ENCODE measurements at places on chromosomes 11 and 22.

GRCh38 chr11:29119707-29120618 is 896.9 kb downstream of the KCNA4 start:
- DNase-seq = no peak

DNA sequence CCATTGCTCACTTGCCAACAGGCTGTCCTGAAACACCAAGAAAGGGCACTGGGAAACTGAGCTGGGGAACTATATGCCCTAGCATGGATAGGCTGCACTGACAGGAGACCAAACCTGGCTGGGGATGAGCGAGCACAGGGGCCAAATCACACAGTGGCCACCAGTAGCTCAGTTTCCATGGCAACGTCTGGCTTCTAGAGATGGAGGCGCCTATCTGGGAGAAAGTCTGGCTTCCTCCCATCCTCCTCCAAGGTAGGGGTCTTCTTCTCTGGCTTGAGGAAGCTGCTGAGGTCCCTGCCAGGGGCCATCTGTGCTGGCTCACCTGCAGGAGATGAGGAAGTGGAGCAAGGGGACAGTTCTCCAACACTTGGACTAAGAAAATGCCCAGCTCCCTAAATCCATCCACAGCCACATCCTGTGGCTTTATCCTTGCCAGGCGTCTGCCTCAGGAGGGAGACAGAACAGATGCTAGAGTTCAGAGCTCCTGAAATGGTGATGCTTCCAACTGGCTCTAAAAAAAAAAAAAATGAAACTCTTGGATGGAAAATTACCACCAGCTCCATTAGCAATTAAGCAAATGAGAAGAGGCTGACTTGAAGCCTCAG is 48.3 kb downstream of the SYT13 start:
- DNase-seq = no peak

DNA sequence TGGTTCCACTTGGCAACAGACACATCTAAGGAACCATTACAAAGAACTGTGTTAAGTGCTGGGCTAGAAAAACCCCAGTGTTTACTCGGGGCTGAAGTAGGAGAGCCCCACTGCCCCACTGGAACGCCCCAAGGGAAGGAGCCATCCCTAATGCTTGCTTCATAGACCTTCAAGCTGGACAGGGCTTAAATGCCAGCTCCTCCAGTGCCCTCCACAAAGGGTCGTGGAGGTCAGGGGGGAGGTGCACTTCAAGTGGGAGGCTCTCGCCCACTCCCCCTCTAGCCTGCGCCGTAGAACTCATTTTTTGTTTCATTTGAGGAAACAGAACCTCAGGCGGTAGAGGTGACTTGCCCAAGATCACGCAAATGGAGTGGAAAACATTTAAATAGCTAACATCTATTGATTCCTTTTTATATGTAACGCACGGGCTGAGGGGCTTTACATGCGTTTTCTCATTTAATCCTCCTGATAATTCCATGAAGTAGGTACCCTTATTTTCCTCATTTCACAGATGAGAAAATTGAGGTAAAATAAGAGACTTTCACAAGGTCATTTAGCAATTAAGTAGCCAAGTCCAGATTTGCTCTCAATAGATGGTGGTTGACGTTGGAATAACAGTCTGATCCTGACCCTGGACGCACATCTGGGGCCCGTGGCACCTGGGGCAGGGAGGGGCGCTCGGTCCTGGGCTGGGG is 545 bp upstream of the ZDHHC13 start:
- DNase-seq = no peak

GRCh38 chr11:132464003-132464342 is 1068.3 kb downstream of the OPCML start:
- DNase-seq = no peak

- no peak for DNase-seq
These were observed 57.3 kb downstream of the OTOG start for GRCh38 chr11:17604201-17604914.

GRCh38 chr22:49678137-49678841 is 149.4 kb downstream of the BRD1 start:
- no peak for DNase-seq

- peak; percentile 57 for DNase-seq
These were observed 7.8 kb upstream of the PYGM start for GRCh38 chr11:64767344-64768299.

- no peak for DNase-seq
These were observed 3.8 kb downstream of the APOL3 start for GRCh38 chr22:36156515-36157419.

GRCh38 chr11:1295591-1295990 is 13.8 kb downstream of the TOLLIP start:
- DNase-seq = no peak

- DNase-seq = no peak
These were observed 109.8 kb downstream of the WNT11 start for GRCh38 chr11:76096552-76096951.

DNA sequence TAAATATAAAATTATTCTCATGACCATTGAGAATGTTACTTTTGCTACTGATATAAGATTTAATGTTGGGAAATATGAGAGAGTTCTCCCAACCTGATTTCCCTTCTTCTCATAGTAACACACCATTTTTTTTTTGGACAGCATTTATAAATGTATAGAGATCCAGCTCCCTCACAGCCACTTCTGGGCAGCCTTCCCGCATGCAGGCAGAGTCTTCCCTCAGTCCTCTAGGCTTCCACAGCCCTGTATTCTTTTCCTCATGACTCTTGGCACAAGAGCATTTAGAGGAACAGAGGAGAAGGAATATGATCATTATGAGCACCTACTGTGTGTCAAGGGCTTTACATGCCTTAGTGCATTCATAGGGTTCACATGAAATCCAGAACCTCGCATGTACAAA is 9.0 kb downstream of the DTX4 start:
- DNase-seq = no peak

- no peak for DNase-seq
These were observed 189.0 kb upstream of the MPPED2 start for GRCh38 chr11:30775233-30775522.

GRCh38 chr22:44462246-44463010 is 35.6 kb downstream of the RTL6 start:
- DNase-seq = no peak

DNA sequence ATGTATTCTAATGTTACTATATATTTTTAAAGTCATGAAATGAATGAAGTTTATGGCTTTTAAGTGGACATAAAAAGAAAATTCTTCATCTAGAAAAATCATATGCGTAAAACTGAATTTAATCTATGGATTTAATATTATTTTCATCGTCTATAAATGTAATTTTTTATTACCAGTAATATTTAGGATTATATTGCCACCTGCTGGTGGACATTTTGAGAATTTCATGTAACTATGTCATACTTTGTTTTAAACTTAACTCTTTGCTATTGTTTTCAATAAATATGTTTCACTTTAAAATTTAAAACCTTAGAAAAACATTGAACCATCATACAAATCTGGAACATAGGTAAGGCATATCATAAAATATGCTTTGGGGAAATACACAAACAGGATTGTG is 66.5 kb upstream of the CEP126 start:
- peak; percentile 65 for DNase-seq

- DNase-seq = peak; percentile 78
These were observed 5.0 kb downstream of the NFAM1 start for GRCh38 chr22:42427167-42427566.
